G401 (cell line): ENCODE measurements at places on chromosomes 3 and 15. TPM values are rescaled to one million over a fixed set of nuclear protein-coding genes. Genes with fewer than 3 reads are reported as not detected.

Gene GPR160
- 4.2 and 8.9 TPM in 2 replicates for total RNA-seq

Gene CNTN4
- not detected in 2 replicates for total RNA-seq

Gene ZKSCAN7
- total RNA-seq: 3.2 and 6.8 TPM in 2 replicates

Gene KIAA1143
- 14.5 and 26.8 TPM in 2 replicates for total RNA-seq

Gene NEK10
- total RNA-seq: 0.51 and 2.9 TPM in 2 replicates

Gene ST6GAL1
- total RNA-seq: 3.6 and 11.8 TPM in 2 replicates

Gene MEGF11
- 1.9 and 2.4 TPM in 2 replicates for total RNA-seq

Gene CHRNB4
- not detected in 2 replicates for total RNA-seq

Gene HYAL1
- total RNA-seq: 15.8 and 18.4 TPM in 2 replicates

Gene SH3BP5
- total RNA-seq: 5.1 and 5.6 TPM in 2 replicates

Gene P2RY1
- total RNA-seq: not detected in 2 replicates

Gene HACD2
- total RNA-seq: 13.8 and 18.9 TPM in 2 replicates

Gene GXYLT2
- 10.3 and 13.9 TPM in 2 replicates for total RNA-seq

Gene FRMD5
- total RNA-seq: not detected in 2 replicates

Gene POLR2H
- total RNA-seq: 136 and 144 TPM in 2 replicates

Gene FBXO40
- total RNA-seq: not detected in 2 replicates

Gene MRPL47
- total RNA-seq: 70.3 and 115 TPM in 2 replicates

Gene CLDN18
- total RNA-seq: not detected in 2 replicates

Gene TUSC7
- not detected in 2 replicates for total RNA-seq

Gene IGF1R
- 6.6 and 21.0 TPM in 2 replicates for total RNA-seq

Gene ARRDC4
- 3.7 and 5.0 TPM in 2 replicates for total RNA-seq

Gene HDGFL3
- total RNA-seq: 31.3 and 67.3 TPM in 2 replicates

Gene MLF1
- total RNA-seq: 58.3 and 91.5 TPM in 2 replicates

Gene CFAP20DC
- total RNA-seq: 1.8 and 2.2 TPM in 2 replicates

Gene KCNMB3
- total RNA-seq: 0.10 and 0.86 TPM in 2 replicates

Gene LYSMD4
- 8.0 and 9.1 TPM in 2 replicates for total RNA-seq

Gene RARRES1
- total RNA-seq: not detected in 2 replicates

Gene PARP15
- not detected in 2 replicates for total RNA-seq

Gene SLC9C1
- total RNA-seq: not detected in 2 replicates

Gene EAF1
- 18.7 and 18.9 TPM in 2 replicates for total RNA-seq

Gene ECE2
- total RNA-seq: not detected in 2 replicates

Gene DNASE1L3
- total RNA-seq: not detected in 2 replicates

Gene TAGLN3
- total RNA-seq: not detected in 2 replicates

Gene GOLGA8G
- total RNA-seq: not detected in 2 replicates

Gene SLC22A14
- total RNA-seq: not detected in 2 replicates

Gene RNF111
- total RNA-seq: 4.6 and 8.8 TPM in 2 replicates

Gene FBXW12
- total RNA-seq: 0.68 TPM in 1 of 2 replicates, not detected in the other

Gene RHCG
- 2.2 TPM in 1 of 2 replicates, not detected in the other for total RNA-seq

Gene PARP9
- 3.8 and 4.1 TPM in 2 replicates for total RNA-seq

Gene CD80
- total RNA-seq: not detected in 2 replicates
